ENCODE measurements at places on chromosomes 12 and 14. TPM values are rescaled to one million over a fixed set of nuclear protein-coding genes. Genes with fewer than 3 reads are reported as not detected.

GRCh38 chr12:44852483-44852882 lies 23.6 kb downstream of the NELL2 start:
- no peak for DNase-seq

GRCh38 chr14:52272375-52272774 lies 4.9 kb downstream of the PTGDR start:
- no peak for DNase-seq

GRCh38 chr14:59344016-59344415 lies 121.2 kb downstream of the GPR135 start:
- DNase-seq: no peak

GRCh38 chr12:1252758-1253157 lies 261.7 kb downstream of the ERC1 start:
- DNase-seq: no peak

VRTN gene
- total RNA-seq: not detected

APOF gene
- not detected for total RNA-seq

IKZF4 gene
- 7.5 TPM for total RNA-seq

REC8 gene
- total RNA-seq: 3.2 TPM

Measured in left ventricle myocardium superior (tissue), 1 donor.